ENCODE measurements at places on chromosomes 5 and 9.

GRCh38 chr5:160769301-160769700 lies 82.7 kb downstream of the ATP10B start:
- no peak for DNase-seq

DNA sequence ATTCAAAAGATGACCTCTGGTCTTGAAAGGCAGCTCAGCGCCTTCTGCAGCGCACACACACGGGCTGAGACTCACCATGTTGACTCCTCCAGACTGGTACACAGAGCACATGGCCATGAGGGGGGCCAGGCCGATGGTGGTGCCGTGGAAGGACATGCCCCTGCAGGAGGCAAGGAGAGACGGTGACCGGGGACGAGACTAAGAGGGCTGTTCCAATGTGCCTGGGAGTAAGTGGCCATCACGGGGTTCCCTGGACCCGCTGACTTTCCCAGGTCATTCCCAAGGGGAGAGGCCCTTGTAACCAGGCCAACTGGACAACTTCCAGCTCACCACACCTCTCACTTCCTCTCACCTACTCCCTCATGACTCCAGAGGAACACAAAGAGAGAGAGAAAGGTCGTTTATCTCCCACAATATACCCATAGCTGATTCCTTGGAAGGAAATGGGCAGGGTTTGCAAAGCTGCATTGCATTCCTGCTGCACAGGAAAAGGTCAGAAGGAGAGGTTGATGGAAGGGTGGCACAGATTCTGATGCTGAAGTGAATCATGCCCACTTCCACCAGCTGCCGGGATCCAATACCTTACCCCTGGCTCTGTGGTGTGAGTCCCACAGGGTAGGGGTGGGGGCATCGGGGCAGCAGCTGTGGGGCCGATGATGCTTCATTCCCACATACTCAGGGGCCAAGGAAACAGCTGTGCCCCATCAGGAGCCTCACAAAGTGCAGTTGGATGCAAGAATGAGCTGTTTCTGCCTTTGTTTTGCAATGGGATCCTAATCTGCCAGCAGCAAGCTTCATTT lies 47.2 kb downstream of the NIPAL4 start:
- DNase-seq = no peak

GRCh38 chr9:3914416-3914815 lies 385.5 kb downstream of the GLIS3 start:
- DNase-seq = no peak

DNA sequence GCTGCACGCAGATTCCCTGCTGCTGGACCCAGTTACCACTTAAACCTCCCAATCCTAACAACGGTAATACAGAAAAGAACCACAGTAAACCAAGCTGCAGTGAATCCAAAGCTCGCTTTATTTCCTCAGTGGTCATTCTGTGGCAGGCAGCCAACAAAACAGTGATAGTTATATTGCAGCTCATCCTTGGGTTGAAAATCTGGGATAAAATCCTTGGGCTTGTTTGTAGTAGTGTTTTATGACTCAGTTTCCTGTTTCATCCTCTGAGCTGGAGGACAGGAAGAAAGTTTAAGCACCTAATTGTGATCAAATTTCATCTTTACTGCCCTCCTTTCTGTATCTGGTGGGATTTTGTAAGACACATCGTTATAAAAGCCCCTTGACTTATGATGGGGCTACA lies 31.4 kb downstream of the HMGCR start:
- no peak for DNase-seq

GRCh38 chr5:72018143-72018803 lies 89.0 kb upstream of the MAP1B start:
- DNase-seq = peak; percentile 49

DNA sequence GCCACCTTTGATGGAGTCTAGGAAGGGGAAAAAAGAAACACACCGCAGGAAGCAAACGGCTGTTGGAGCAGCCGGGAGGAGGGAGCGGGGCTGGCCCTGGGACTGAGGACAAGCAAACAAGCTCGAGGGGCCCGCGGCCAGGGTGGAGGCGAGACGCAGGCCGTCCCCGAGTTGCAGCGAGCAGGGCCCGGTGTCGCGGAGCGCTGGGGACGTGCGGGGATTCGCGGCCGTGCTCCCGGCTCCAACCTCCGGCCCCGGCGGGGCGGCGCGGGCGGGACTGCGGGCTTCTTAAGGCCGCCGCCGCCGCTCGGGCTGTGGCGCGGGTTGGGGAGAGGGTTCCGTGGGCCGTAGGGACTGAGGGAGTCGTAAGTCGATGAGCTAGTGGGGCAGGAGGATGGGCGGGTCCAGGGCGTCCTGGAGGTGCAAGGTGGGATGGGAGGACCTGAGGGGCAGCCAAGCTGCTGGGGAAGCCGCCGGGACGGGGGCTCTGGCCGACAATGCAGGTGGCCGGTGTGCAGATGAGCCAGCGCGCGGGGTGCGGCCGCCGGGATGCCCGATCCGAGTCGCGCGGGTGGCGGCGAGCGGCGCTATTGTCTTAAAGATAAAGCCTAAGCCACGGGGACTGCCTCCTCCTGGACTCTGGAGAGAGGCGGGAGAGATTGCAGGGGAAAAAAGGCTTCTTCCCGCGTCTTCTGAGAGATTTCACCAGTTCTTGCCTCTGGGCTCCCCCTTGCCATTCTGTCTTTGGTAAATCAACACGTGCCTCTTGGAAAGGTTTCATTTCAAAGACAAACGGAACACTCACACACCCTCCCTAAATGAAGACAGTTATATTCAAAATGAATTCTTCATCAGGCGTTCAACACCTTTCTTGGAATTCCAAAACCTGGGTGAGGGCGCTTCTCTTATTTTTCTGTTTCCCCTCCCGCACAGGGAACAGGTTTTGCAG lies 1.6 kb upstream of the HAPLN1 start:
- DNase-seq = no peak

DNA sequence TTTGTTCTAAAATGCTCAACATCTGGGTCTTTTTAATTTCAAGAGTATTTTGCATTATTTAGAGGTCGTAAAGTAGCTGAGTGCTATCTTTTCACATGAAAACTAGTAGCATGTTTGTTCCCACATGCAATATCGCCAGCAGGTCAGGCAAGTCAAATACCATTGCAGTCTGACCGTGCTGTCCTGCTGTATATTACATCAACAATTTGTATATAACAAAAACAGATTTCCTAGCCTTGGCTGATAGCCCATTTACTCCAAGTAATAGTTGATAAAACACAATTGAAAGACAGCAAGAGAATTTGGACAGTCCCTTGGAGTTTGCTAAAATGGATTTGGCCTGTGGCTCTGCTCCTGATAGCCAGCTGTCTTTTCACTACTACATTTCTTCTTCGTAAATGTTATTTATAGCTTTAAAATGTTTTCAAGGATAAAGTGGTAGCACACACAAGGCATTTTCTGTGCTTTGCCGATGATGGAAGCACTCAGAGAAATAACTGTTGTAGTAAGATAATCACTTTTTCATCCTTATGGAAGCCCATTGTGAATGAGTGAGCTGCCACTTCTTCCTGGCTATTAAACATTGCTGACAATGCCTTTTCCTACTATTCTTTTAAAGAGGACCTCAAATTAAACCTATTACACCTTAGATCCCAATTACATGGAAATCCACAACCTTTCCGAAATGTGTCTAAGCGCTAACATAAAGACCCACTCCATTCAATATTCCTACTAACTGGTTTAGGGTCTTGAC lies 992.1 kb downstream of the MAT2B start:
- DNase-seq = no peak

- no peak for DNase-seq
These were observed 160.9 kb downstream of the CEP120 start for GRCh38 chr5:123262216-123262823.

GRCh38 chr5:123440456-123441181 lies 17.4 kb upstream of the CEP120 start:
- no peak for DNase-seq

GRCh38 chr5:136143312-136143711 lies 10.7 kb downstream of the SMAD5 start:
- no peak for DNase-seq

DNA sequence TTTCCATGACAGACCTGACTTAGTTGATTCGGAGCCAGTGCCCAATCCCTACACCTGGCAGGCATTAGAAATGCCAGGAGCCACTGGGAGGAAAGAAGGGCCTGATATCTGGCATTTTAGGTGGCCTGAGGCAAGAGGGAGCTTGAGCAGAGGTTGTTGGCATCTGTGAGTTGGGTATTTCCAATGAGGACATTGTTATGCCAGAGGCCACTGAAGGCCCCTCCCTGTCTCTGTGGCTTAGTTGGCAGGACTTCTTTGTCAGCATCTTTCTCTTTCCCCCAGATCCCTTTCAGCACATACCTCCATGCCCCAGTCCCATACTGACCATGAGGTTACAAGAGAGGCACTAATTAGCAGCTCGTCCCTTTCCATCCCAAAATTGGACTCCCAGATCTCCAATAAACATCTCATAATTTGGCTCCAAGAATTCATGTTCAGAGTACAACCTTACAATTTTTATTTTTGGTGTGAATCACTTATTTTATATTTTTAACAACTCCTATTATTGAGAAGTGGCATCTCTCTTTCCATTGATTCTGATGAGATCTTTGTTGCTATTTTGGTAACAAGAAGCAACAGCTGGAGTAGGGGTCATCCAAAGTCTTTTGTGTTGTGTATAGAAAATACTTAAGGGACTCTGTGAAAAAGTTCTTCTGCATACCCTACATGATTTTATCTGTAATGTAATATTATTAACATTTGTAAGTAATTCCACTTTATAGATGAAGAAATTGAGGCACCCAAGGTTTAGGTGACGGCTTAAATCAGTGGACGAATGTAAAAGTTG lies 68.6 kb upstream of the MAP3K1 start:
- DNase-seq = no peak

DNA sequence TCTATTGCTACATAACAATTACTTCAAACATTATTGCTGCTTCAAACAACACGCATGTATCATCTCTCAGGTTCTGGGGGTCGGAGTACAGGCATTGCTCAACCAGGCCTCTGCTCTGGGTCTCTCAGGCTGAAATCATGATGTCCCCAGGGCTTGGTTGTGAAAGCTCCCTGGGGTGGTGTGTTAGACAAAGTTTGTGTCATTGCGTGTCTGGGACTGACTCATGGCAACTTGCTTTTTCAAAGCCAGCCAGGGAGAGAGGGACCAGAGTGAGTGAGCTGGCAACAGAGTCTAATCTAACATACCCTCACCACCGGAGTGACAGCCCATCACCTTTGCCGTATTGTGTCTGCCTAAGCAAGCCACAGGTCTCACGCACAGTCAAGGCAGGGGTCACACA lies 259.2 kb upstream of the NFIL3 start:
- DNase-seq = no peak

DNA sequence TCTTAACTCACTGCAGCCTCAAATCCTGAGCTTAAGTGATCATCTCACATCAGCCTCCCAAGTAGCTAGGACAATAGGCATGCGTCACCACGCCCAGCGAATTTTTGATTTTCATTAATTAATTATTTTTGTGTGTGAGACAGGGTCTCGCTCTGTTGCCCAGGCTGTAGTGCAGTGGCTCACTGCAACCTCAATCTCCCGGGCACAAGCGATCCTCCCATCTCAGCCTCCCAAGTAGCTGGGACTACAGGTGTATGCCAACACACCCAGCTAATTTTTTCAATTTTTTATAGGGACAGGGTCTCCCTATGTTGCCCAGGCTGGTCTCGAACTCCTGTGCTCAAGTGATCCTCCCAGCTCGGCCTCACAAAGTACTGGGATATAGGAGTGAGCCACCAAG lies 41.4 kb downstream of the UBAP1 start:
- DNase-seq = no peak

Data from RKO (cell line).